ENCODE measurements at places on chromosomes 1 and 21.

GRCh38 chr1:213277036-213277435 is 226.0 kb downstream of the RPS6KC1 start:
- DNase-seq, result no peak

DNA sequence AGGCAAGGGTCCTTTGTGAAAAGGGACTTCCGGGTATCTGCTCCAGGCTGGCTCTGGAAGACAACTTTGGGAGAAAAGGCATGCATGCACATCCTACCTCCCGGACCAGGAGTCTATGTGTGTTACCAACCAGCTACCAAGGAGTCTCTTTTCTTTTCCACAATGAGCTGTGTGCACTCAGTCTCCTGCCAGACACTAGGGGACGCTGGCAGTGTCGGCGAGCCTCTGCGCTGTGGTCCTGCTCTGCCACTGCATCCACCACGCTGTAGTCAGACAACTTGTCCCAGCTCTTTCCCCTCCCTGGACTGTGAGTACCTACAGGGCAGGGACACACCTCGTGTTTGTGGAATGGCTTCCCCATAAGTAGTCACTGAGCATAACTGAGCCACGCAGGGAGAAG is 5.1 kb upstream of the SSR2 start:
- no peak for DNase-seq

DNA sequence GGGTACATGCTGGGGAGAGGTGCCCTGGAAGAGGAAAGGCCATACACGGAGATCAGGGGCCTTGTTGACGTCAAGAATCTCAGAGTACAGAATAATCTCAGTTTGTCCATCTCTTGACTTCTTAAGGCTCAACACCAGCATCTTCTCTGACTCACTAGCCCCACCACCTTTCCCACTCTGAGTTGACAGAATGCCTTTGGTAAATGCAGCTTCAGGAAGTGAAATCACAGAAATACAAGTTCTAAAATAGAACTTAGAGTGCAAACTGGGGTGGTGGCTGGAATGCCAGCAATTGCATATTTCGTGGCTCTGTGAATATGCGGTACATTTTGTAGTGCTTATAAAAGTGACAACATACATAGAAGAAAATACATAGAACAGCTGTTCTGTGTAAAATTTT is 1.6 kb downstream of the COG2 start:
- DNase-seq, result no peak

GRCh38 chr1:175146529-175147213 is 45.9 kb downstream of the KIAA0040 start:
- peak; percentile 82 for DNase-seq

GRCh38 chr21:37071561-37072273 is 1.2 kb downstream of the PIGP start:
- DNase-seq, result peak; percentile 63

DNA sequence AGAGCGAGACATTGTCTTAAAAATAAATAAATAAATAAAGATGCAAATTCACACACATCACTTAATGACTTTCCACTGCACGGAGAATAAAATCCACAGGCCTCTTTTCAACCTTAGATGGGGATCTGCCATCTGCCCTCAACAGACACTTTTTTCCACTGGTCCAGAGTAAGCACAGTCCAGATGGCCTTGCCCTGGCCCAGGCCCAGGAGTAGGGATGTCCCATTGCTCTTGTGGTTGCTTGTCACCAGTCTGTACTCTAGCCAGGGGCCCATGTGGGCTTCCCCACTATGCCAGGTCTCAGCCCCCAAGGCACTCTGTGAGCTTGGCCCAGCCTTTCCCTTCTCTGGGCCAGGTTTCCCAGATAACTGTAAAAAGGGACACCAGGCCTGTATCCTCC is 17.4 kb downstream of the PLOD1 start:
- no peak for DNase-seq

GRCh38 chr21:27769763-27770162 is 802.9 kb upstream of the ADAMTS5 start:
- DNase-seq, result no peak

DNA sequence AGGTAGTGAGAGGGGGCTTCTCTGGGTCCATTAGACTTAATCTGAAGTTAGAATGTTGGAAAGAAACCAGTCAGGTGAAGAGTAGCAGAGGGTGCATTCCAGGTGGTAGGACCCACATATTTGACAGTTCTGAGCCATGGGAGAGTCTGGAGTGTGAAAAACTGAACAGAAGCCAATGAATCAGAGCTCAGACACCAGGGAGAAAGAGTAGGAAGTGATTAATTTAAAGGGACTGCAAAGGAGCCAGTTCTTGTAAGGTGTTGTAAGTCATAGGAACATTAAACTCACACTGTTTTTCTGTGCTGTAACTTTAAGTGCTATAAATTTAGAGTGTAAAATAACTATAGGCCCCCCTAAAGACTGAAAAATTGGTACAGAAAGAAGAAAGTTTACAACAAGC is 5.9 kb upstream of the DHX9 start:
- DNase-seq, result no peak

DNA sequence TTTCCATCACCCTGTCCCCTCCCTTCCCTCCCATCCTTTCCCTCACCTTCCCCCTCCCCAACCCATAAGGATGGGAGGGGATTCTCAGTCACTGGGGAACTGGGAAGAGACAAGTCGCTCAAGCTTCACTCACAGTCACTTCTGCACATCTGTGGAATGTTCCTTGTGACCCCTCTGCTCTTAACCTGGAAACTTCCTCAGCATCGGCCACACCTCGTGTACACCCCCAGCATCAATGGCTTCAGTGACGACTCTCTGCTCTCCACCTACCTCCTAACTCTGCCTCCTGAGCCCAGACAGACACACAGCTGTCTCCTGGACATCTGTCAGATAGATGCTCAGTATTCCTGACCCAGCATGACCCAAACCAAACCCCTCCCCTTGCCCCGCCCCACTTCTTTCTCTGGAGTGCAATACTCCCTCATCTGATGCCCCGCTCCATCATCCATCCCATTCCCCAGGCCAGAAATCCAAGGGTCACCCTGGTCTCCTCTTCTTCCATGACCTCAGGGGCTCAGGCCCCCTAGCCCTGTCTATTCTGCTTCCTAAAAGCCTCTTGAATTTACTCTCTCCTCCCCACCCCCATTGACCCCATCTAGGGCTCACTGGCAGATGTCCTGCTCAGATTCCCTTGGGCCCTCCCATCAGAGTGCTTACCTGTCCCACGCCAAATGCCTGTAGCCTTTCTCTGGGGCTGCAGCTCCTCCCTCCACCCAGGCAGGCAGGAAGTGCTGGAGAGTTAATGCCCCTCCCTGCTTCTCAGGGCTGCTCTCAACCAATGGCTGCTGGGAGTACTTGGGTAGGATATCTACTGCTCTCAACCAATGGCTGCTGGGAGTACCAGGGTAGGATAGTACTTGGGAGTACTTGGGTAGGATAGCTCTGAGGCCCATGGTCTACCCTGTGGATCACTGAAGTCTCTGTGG is 83.1 kb upstream of the CSF3R start:
- DNase-seq, result no peak

DNA sequence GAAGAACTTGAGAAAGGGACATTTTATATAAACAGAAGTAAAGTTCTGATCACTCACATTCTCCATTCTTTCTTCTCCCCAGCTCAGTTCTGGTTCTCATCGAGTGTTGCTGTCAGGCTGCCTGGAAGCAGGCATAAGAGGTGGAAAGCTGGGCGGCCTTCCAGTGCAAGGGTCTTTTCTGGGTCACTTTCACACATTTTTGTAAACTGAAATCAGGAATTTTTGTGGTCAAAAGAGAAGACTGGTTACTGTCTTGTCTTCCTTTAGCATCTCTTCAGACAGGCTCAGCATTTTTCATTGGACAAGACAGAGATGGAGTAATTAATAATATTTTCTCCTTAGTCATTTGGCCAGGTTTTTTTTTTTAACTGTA is 93.7 kb downstream of the CTH start:
- peak; percentile 48 for DNase-seq

DNA sequence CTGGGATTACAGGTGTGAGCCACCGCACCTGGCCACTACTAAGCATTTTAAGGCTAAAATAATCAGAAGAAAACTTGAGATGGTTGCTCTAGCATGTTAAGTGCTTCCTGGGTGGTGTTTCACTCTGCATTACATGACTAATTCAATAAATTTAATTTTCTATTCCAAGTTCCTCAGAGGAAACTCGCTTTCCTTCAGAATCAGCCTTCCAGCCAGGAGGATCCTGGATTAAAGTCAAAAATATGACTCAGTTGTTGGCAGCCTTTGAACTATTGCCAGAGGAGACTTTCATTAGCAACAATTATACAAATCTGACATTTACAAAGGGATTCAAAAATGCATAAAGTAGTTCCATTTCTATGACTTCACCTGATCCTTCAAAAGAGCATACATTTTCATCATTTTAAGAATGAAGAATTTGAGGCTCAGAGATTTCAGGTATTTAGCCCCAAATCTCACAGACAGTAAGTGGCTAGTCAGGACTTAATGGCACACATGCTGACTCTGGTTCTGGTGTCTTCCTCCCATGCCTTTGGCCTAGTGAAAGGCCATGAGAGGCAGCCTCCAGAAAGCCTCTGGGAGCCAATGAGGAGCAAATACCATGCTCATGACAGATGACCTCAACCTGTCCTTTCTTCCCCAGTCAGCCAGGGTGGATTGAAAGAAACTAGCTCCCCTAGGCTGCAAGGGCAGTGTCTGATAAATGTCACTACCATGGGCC is 115.7 kb downstream of the MAP3K21 start:
- no peak for DNase-seq

DNA sequence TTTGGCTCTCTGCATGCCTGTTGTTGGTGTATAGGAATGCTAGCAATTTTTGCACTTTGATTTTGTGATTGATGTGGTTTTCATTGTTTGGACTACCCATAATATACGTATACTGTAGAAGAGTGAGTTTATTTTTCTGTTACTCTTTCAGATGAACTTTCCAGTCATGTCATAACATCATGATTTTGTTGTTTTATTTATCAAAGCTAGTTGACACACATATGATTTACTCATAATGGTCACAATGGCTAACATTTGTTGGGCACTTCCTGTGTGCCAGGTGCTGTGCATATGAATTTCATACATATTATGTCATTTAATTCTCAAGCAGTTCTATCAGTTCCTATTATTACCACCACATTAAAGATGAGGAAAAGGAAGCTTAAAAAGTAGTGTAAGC is 98.1 kb upstream of the GUCA2B start:
- no peak for DNase-seq

- no peak for DNase-seq
Measured at GRCh38 chr21:40852563-40852962, 5.6 kb upstream of the DSCAM start.

- no peak for DNase-seq
Measured at GRCh38 chr1:37073854-37074379, 39.6 kb upstream of the GRIK3 start.

- no peak for DNase-seq
Measured at GRCh38 chr1:115927971-115928370, 48.3 kb upstream of the SLC22A15 start.

GRCh38 chr1:66368261-66368660 is 165.7 kb upstream of the SGIP1 start:
- DNase-seq, result no peak

GRCh38 chr1:30384286-30385245 is 338.8 kb downstream of the MATN1 start:
- peak; percentile 18 for DNase-seq

GRCh38 chr1:10179406-10180091 is 30.8 kb upstream of the KIF1B start:
- no peak for DNase-seq

- no peak for DNase-seq
Measured at GRCh38 chr1:30793209-30793608, 35.6 kb upstream of the LAPTM5 start.

DNA sequence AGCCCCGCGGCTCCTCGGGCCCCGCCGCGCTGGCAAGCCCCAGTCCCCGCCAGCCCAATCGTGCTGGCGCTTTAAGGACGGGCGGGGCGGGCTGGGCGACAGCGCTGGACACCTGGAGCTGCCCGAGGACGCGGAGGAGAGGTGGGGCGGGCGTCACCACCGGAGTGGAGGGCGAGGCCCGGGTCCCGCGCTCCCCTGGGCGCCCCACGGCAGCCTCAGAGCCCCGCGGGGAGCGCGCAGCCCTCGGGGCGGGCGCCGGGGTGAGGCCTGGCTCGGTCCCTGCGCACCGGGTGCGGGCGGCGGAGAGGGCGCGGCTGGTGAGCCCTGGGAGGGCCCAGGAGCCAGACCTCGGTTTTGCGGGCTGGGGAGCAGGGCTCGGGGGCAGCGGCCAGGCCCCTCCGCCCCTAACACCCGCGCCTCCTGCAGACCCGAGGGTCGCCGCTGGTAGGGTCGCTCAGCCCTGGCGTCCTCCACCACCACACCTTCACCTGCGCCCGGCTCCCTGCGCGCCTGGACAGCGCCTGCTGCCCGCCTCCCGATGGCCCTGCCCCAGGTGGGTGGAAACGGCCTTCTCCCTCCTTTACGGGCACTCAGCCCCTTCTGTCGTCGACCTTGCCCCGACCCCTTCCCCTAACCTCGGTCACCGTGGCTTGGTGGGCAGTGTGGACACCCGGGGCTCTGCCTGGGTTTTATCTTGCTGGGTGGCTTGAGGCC is at the start of gene TMEM61:
Gene TMEM61, plus strand, starts transcription at position 101 of the 714 bp plus-strand sequence. Its CDS starts 438 bp downstream, at position 539.
- DNase-seq, result no peak

GRCh38 chr1:103783944-103784377 is 34.3 kb downstream of the AMY1C start:
- DNase-seq, result no peak

DNA sequence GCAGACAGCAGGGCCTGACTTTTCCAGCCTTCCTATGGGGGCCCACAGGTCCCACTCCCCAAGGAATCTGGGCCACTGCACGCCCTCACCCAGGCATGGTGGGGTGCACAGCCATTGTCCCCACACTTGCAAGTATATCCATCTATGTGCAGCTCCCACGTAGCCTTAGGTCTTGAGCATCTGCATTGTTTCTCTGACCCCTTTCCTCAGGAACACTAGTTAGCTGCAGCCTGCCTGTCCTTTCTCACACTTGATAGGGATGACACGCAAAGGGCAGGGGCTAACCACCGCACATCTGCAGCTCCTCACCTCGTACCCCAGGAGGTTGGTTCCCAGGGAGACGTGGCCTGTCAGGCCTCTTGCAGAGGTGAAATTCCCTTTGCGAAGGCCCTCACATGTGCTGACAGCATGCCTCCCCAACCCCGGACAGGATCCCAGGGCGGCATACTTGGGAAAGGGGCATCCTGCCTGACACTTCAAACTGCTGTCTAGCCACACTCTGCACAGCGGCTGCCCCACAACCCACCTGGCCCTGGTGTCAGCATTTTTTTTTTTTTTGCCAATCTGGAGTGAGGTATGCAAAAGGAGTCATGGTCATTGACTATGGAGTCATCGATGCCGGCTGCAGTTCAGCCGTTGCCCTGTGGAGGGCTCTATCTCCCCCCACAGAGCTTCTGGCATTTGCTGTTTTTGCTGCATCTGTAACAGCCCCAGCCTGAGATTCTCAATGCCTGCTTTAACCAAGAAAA is 5.0 kb downstream of the JMJD4 start:
- peak; percentile 72 for DNase-seq

Data from right forelimb (tissue), 1 donor.